ENCODE measurements at places on chromosomes 13 and 19. TPM values are rescaled to one million over a fixed set of nuclear protein-coding genes. Genes with fewer than 3 reads are reported as not detected.

DNA sequence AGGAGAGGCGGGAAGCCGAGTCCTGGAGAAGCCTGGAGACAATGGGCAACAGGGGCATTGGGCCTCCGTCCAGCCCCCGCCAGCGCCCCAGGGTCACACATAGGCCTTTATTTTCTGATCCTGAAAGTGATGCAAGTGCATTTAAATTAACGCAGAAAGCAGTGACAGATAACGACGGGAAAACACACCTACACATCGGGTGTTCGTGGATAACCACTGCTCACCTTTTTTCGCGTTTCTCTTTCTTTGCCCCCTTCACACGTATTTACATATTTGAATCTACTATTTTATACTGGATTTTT lies 30.4 kb upstream of the GRTP1 start:
- DNase-seq: no peak
- H3K27ac ChIP-seq: no peak overlapping the region
- H3K36me3 ChIP-seq: no peaks in the 10 kb centered on the region
- no peak overlapping the region for H3K4me3 ChIP-seq
- H3K27me3 ChIP-seq: no peaks in the 10 kb centered on the region

DNA sequence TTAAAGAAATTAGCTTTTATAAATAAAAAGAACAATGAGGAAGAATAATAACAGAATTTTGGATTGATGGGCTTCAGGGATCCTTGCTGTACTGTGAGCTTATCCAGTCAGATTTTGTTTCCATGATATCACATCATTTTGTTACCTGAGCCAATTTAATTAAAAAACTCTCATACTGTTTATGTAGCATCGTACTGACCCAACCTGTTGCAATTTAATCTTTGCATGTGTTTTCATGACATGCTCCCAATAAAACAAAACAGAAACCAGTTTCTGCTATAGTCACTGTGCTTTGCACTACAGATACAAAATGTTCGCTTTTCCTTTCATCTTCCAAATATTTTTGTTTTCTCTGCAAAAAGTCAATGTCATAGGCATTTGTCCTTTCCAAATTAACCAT lies 109.7 kb upstream of the RNF113B start:
- no peak overlapping the region for H3K4me3 ChIP-seq
- DNase-seq: no peak
- H3K27ac ChIP-seq: no peak overlapping the region

DNA sequence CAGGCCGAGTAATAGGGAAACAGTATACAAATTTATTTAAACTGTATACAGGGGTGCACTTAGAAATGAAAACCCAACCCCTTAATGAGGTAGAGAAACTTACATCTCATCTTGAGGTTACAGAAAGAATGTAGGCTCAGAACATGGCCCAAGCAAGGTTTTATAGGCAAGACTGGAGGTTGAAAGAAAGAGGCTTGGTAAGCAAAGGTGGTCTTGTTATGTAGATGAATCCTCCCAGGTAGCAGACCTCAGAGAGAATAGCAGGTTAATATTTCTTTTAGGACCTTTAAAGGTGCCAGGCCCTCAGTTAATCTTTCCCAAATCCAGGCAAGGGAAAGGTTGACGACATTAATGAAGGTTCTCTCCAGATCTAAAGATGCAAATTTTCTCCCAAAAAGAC lies 1466.8 kb upstream of the PRR20A start:
- H3K27me3 ChIP-seq: no peaks in the 10 kb centered on the region
- H3K27ac ChIP-seq: no peak overlapping the region
- H3K4me1 ChIP-seq: no peaks in the 10 kb centered on the region
- no peak for DNase-seq
- no peak overlapping the region for H3K4me3 ChIP-seq

NKPD1 gene
- 0.08 TPM for total RNA-seq

DNA sequence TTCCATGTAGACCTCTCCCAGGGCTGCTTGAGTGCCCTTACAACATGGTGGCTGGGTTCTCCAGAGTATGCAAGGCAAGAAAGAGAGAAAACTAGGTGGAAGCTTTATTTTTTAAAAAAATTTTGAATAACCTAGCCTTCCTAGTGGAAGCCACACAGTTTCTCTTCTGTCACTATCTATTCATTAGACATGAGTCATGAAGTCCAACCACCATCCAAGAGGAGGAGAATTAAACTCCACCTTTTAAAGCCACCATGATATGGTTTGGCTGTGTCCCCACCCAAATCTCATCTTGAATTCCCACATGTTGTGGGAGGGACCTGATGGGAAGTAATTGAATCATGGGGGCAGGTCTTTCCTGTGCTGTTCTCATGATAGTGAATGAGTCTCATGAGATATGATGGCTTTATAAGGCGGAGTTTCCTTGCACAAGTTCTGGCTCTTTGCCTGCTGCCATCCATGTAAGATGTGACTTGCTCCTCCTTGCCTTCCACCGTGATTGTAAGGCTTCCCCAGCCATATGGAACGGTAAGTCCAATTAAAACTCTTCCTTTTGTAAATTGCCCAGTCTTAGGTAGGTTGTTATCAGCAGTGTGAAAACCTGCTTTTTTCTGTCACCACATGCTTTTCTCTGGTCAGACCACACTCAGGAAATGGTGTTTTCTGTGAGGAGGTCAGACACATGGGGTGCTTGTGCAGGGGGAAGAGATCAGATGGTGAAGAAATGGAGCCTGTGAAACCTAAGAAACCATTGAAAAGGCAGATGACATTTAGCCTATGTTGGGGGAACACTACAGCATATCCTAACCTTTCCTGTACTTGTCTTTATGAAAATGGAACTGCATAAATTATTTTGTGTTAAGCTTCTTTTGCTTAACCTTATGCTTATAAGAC lies 57.7 kb downstream of the ANKRD10 start:
- no peaks in the 10 kb centered on the region for H3K4me1 ChIP-seq
- no peak overlapping the region for H3K4me3 ChIP-seq
- H3K27ac ChIP-seq: no peak overlapping the region
- no peaks in the 10 kb centered on the region for H3K36me3 ChIP-seq
- no peak for DNase-seq

DNA sequence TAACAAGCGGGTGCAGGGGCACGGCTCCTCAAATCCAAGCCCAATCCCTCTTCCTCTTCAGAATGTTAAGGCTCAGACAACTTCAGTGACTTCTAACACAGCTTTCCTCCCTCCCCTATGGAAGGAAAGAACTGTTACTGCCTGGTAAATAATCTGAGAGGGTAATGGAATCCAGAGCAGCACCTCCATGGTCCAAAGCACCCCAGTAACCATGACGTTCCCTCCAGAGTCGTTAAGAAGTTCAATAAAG lies 969 bp downstream of the AKT2 start:
- H3K4me1 ChIP-seq: peaks cover 44% of the 10 kb centered on the region
- H3K27me3 ChIP-seq: no peaks in the 10 kb centered on the region
- H3K36me3 ChIP-seq: no peaks in the 10 kb centered on the region
- H3K4me3 ChIP-seq: peak overlapping the region; percentile 96

ZNF729 gene
- total RNA-seq: not detected

- no peak overlapping the region for H3K4me3 ChIP-seq
- no peaks in the 10 kb centered on the region for H3K27me3 ChIP-seq
- DNase-seq: no peak
- H3K27ac ChIP-seq: no peak overlapping the region
- H3K4me1 ChIP-seq: peaks cover 11% of the 10 kb centered on the region
Measured at GRCh38 chr19:13859361-13859880, 17.5 kb upstream of the NANOS3 start.

- no peaks in the 10 kb centered on the region for H3K27me3 ChIP-seq
- H3K36me3 ChIP-seq: no peaks in the 10 kb centered on the region
- H3K4me3 ChIP-seq: peak overlapping the region; percentile 30
Measured at GRCh38 chr19:45443462-45444317, 20.0 kb upstream of the ERCC1 start.

DNA sequence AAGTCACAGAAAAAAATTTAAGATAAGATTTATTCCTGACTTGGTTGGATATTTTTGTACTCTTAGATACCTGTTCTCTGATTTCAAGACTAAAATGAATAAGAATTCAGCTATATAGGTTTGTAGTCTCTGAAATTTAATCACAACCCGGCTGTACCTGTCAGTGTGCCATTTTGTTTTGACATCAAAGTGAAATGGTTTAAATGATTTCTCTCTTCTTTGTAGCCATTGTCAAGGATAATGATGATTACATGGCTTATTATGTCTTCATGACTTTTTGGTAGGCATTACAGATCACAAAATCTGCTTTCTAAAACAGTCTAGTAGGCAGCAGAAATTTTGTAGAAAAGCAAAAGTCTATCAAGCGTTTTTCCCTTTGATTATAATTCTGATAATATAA lies 72.5 kb downstream of the PCDH17 start:
- no peak overlapping the region for H3K27ac ChIP-seq
- H3K36me3 ChIP-seq: no peaks in the 10 kb centered on the region
- no peaks in the 10 kb centered on the region for H3K4me1 ChIP-seq
- no peak for DNase-seq
- H3K4me3 ChIP-seq: no peak overlapping the region
- no peaks in the 10 kb centered on the region for H3K27me3 ChIP-seq
